ENCODE measurements at places on chromosomes 2 and 18.
A peak's percentile ranks its signal among the peaks of the same experiment; 100 is the strongest.

DNA sequence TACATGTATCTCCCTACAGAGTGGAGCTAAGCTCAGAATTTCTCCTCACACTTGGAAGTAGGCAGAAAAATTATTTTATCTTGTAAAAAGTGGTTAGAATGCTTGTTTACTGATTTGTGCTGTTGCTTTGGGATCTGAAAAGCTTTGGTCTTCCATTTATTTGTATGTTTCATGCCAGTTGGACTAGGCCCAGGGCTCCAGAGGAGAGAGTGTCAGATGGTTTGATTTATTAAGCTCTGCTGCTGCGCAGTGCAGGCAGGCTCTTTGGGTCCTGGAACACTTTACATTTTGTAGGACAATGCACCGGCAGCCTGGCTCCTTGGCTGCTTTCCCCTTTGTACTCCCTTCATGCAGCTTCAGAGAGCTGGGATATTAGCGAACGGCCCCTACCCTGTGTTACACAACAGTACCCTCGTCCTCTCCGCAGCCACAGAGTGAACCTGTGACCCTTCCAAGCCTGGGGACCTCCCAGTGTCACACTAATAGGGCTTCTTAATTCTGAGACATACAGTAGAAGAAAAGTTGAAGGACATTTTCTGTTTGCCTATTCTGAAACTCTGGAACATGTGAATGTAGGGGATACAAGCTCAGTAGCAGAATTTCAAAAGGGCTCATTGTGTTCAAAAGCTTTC is 56.7 kb upstream of the EML6 start:
- DNase-seq, result peak; percentile 24

DNA sequence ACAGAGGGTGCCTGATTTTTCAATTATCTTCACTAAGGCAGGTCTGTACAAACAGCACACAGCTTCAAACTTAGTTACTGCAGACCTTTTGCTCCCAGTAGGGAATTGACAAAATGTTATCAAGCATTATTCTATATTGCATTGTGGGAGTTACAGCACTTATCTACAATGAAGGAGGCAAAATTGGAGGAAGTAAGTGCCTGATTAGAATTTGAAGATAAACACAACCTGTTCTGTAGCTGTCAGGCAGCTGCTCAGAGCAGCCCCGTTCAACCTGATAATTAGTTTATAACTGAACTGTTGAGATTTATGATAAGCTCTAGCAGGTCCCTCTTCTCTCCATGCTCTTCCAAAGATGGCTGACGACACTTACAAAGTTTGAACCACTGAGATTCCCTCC is 364.4 kb upstream of the CYRIA start:
- no peak for DNase-seq

DNA sequence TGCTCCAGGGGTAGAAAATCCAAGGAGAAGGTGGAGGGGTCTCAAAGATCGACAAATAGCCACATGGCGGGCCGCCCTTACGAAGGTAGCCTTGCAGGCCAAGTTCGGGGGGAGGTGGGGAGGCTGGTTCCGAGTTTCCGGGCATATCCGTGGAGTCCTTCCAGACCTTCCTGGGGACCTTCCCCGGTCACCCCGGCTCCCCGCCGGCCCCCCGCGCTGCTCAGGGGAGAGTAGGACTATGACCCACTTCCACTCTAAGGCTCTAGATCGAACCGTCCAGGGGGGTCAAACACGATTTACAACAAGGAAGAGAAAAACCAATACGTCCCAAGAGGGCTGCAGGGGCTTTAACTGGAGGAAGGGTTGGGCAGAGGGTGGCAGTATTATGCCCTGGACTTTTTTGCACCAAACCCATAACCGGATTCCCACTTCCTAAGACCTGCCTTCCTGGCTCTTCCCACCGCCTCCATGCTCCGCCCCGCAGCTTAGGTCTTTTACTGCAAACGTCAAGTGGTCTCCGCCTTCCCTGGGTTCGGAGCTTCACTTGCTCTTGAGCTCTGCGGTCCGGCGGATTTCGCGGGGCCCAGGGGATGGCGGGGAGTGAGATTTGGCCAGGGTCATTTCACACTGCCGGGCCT is 779 bp upstream of the LYPD6 start:
- peak; percentile 53 for DNase-seq

DNA sequence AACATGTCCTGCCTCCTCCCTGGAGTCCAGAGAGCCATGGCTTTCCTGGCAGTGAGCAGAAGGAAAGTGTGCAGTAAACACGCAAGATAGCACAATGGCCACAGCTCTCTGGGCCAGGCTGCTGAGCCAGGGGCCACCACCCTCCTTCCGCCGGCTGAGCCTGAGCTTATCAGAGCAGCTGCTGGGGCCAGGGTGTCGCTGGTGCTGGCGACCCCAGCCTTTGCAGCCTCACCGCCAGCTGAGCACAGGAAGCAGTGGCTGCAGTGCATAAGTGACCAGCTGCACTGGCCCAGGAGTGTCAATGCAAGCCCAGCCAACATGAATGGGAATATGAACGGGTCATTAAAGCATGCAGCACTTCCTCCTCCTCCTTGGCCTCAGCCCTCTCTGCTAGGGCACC is 172.0 kb downstream of the ZFP36L2 start:
- no peak for DNase-seq

- no peak for DNase-seq
These were observed 187.7 kb downstream of the HDAC4 start for GRCh38 chr2:239212929-239213642.

DNA sequence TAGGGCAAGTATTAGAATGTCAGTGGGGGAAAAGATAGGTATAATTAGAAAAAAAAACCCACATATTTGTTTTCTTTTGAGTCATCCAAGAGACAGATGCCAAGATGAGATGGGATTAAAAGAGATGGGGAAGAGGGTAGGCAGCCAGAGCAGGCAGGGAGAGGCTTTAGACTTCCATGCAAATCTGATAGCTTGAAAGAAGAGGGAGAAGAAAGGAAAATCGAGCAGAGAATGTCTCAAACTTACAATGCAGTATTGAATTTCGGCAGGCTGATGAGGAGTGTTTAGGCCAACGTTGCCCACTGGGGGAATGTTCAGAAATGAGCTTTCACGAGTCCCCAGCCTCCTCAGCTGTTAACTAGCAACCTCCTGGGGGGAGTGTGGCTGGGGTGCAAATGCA is 91.3 kb downstream of the SPATS2L start:
- DNase-seq, result peak; percentile 63

- DNase-seq, result no peak
These were observed 2.9 kb upstream of the FAM124B start for GRCh38 chr2:224404796-224405195.

GRCh38 chr2:200862532-200863000 is 1.9 kb downstream of the CLK1 start:
- DNase-seq, result peak; percentile 82
